ENCODE measurements at places on chromosomes 3 and 15.

GRCh38 chr15:78915341-78916087 lies 29.3 kb downstream of the CTSH start:
- DNase-seq: no peak

DNA sequence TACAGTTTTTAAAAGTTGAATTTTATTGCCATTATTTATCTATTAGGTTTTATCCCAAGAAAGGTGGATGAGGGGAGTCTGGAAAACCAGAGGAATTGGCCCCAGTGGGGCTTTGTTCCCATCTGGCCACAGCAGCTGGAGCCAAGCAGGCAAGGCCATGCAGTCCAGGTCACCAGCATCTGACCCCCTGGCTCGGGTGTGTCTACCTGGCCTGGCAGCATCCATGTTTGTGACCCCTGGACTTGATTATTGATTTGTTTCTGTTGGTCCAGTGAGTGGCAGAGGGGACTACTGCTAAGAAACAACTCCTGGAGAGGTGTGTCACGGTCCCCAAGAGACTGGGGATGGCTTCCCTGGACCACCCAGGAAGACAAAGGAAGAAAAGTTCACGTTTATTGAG lies 111.1 kb downstream of the NUP210 start:
- DNase-seq: no peak

- DNase-seq: peak; percentile 12
Observed at GRCh38 chr3:31876331-31876730, 104.7 kb downstream of the OSBPL10 start.

DNA sequence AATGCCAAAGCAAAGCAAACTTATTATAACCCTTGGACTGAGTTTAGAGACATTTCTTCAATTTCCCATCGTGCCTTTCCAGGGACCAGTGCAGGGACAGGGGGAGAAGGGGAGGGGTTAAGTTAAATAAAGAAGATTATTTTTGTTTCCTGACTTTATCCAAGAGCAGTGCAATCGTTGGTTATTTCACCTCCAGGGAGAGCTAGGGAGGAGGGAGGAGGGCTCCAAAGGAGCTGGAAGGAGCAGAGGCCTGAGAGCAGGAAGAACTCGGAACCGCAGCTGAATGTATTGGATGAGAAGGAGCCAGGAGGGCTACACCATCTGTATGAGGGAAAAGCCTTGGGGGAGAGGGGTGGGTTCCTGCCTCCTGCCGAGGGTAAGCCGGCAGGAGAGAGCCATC lies 20.7 kb downstream of the HAPLN3 start:
- no peak for DNase-seq

GRCh38 chr3:58023531-58023930 lies 15.3 kb downstream of the FLNB start:
- no peak for DNase-seq
